ENCODE measurements at places on chromosomes 13 and 19.

GRCh38 chr13:41763782-41764181 lies 197.1 kb downstream of the VWA8 start:
- no peaks in the 10 kb centered on the region for H3K36me3 ChIP-seq
- no peak overlapping the region for H3K4me3 ChIP-seq
- no peak for DNase-seq
- no peaks in the 10 kb centered on the region for H3K27me3 ChIP-seq

GRCh38 chr13:111567637-111568036 lies 247.2 kb downstream of the TEX29 start:
- H3K27me3 ChIP-seq = no peaks in the 10 kb centered on the region
- H3K36me3 ChIP-seq = no peaks in the 10 kb centered on the region
- H3K27ac ChIP-seq = no peak overlapping the region
- DNase-seq = peak; percentile 41
- no peaks in the 10 kb centered on the region for H3K4me1 ChIP-seq
- no peak overlapping the region for H3K4me3 ChIP-seq

DNA sequence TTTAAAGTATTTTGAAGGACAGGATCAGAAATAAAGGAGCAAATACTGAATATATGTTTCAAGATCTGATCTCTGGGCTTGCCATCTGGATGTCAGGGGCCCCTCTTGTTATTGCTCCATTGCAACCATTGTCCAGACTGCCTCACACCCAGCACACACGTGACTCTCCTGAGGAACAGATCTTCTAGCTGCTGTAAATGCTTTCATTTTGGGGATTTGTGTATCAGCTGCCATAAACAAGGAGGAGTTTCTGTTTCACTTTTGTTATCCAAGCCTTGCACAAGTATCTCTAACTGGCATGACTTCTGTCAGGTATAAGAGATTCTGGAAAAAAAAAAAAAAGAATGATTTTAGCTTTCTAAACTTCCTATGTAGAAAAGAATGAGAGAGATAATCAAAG lies 1624.1 kb upstream of the PRR20A start:
- no peak overlapping the region for H3K4me3 ChIP-seq
- no peaks in the 10 kb centered on the region for H3K27me3 ChIP-seq
- no peak for DNase-seq

GRCh38 chr19:35205733-35206323 lies 22.7 kb downstream of the FAM187B start:
- no peaks in the 10 kb centered on the region for H3K27me3 ChIP-seq
- H3K36me3 ChIP-seq = no peaks in the 10 kb centered on the region
- H3K27ac ChIP-seq = no peak overlapping the region
- no peak overlapping the region for H3K4me3 ChIP-seq
- no peak for DNase-seq

- H3K27me3 ChIP-seq = no peaks in the 10 kb centered on the region
- H3K27ac ChIP-seq = no peak overlapping the region
- H3K4me3 ChIP-seq = no peak overlapping the region
Measured at GRCh38 chr13:76720821-76721220, 165.4 kb downstream of the KCTD12 start.

DNA sequence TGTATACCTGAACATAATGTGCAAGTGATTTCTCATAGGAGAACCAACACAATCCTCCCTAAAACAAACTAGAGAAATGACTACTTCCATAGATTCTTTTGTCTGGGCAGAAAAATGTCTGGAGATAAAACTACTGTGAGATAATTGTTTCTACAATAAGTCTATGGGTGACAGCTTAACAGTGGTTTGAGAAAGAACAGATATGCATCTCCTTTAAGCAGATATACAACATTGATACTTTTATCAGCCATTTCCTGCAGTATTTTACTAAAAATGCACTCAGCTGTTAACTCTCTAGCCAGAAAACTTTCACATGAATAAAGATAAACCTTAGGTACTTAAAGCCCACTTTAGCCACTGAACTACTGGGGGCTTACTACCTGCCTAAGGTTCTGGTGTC lies 1132.4 kb downstream of the EFNB2 start:
- H3K27me3 ChIP-seq = no peaks in the 10 kb centered on the region
- H3K4me3 ChIP-seq = no peak overlapping the region
- DNase-seq = no peak
- no peaks in the 10 kb centered on the region for H3K4me1 ChIP-seq
- H3K36me3 ChIP-seq = no peaks in the 10 kb centered on the region

- no peak for DNase-seq
- H3K27ac ChIP-seq = no peak overlapping the region
- H3K4me1 ChIP-seq = no peaks in the 10 kb centered on the region
- H3K36me3 ChIP-seq = peaks cover 11% of the 10 kb centered on the region
- no peaks in the 10 kb centered on the region for H3K27me3 ChIP-seq
Measured at GRCh38 chr13:110154410-110154933, 152.5 kb downstream of the COL4A1 start.

DNA sequence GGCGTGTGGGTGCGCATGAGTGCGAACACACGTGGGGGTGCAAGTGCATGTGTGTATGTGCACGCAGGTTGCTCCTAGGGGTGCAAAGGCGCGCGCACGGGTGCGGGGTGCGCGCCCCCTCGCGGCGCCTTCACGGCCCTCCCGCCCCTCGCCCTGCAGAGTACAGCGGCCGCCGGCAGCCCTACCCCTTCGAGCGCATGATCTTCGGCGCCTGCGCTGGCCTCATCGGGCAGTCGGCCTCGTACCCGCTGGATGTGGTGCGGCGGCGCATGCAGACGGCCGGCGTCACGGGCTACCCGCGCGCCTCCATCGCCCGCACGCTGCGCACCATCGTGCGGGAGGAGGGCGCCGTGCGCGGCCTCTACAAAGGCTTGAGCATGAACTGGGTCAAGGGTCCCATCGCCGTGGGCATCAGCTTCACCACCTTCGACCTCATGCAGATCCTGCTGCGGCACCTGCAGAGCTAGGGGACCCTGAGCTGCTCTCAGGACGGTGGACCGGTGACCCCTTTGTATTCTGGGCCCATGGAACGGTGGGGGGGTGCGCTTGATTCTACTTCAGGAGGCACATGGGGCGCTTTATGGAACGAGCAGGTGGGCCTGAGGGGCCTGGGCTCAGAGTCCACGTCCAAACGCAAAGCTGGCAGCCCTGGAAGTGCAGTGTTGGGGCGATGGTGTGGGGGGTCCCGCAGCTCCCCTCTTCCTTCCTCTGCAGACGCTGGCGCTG lies 27.7 kb downstream of the TMEM161A start:
- H3K36me3 ChIP-seq = no peaks in the 10 kb centered on the region
- H3K27ac ChIP-seq = no peak overlapping the region
- no peaks in the 10 kb centered on the region for H3K4me1 ChIP-seq
- no peaks in the 10 kb centered on the region for H3K27me3 ChIP-seq
- H3K4me3 ChIP-seq = no peak overlapping the region

DNA sequence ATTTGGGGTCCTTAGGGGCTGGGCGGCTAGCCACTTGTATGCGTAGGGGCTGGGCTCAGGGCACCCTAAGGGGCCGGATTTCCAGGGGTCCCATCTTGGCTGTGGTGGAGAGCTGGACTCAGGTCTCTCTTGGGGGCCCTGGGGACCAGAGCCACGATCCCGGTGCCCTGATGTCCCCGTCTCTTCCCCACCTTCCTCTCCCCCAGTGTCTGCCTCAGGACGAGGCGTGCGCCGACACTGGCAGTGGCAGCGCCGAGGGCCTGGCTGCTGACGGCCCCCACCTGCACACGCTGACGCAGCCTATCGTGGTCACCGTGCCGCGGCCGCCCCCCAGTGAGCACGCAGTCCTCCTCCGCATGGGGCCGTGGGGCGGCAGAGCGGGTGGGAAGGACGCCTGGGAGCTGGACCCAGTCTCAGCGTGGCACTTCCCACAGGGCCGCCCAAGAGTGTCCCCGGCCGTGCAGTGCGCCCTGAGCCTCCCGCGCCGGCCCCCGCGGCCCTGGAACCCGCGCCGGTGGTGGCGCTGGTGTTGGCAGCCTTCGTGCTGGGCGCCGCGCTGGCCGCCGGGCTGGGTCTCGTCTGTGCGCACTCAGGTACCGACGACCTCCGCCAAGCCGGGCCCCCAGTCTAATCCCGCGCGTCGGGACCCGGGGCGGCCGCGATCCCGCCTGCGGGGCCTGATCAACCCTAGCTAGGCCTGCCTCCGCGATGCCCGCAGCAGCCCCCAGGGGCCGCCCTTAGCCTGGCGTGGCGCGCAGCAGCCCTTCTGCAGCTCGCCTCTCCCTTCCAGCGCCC lies 2.7 kb upstream of the SNAPC2 start:
- no peaks in the 10 kb centered on the region for H3K27me3 ChIP-seq
- H3K4me3 ChIP-seq = no peak overlapping the region
- peak; percentile 66 for DNase-seq

GRCh38 chr19:56692206-56692895 lies 20.8 kb upstream of the ZNF835 start:
- no peaks in the 10 kb centered on the region for H3K4me1 ChIP-seq
- no peaks in the 10 kb centered on the region for H3K36me3 ChIP-seq
- H3K27ac ChIP-seq = no peak overlapping the region
- no peaks in the 10 kb centered on the region for H3K27me3 ChIP-seq
- no peak overlapping the region for H3K4me3 ChIP-seq

GRCh38 chr13:44174769-44175425 lies 198.7 kb upstream of the SERP2 start:
- no peaks in the 10 kb centered on the region for H3K27me3 ChIP-seq
- H3K4me3 ChIP-seq = no peak overlapping the region
- no peak for DNase-seq

DNA sequence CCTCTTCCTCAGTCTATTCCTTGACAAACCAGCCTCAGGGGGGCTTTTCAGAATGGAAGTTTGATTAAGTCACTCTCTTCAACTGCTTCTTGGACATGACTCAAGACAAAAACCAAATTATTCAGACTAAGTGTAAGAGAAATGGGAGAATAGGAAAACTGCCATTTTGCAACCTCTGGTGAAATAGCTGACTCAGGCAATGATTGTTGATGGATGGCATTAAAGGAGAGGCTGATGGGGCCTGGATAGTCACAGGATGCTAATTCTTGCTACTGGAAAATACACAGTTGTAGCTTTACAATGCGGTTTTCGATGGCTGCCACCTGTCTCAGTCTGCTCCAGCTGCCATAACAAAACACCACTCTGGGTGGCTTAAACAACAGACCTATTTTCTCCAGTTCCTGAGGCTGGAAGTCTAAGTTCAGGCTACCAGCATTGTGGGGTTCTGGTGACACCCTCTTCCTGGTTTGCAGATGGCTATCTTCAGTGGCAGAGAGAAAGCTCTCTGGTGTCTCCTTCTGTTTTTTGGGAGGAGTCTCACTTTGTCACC lies 6.1 kb downstream of the NOSIP start:
- H3K27ac ChIP-seq = no peak overlapping the region
- no peaks in the 10 kb centered on the region for H3K4me1 ChIP-seq
- no peaks in the 10 kb centered on the region for H3K36me3 ChIP-seq
- H3K4me3 ChIP-seq = no peak overlapping the region
- no peaks in the 10 kb centered on the region for H3K27me3 ChIP-seq
- no peak for DNase-seq

DNA sequence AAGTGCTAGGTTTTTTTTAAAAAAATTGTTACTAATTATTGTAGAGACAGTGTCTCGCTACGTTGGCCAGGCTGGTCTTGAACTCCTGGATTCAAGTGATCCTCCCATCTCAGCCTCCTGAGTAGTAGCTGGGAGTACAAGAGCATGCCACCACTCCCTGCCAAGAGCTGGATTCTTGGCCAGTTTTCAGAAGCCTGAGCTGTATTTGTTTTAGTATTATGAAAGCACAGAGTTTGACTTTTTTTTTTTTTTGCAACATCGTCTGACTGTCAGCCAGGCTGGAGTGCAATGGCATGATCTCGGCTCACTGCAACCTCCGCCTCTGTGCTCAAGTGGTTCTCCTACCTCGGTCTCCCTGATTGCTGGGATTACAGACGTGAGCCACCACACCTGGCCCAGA lies 7.0 kb downstream of the ARMC6 start:
- no peaks in the 10 kb centered on the region for H3K27me3 ChIP-seq
- DNase-seq = peak; percentile 81
- H3K4me3 ChIP-seq = no peak overlapping the region
- no peak overlapping the region for H3K27ac ChIP-seq
- H3K4me1 ChIP-seq = no peaks in the 10 kb centered on the region

- H3K4me3 ChIP-seq = no peak overlapping the region
- no peak for DNase-seq
- no peak overlapping the region for H3K27ac ChIP-seq
- H3K36me3 ChIP-seq = no peaks in the 10 kb centered on the region
- H3K4me1 ChIP-seq = no peaks in the 10 kb centered on the region
Measured at GRCh38 chr13:56697011-56697410, 443.7 kb upstream of the PRR20A start.

GRCh38 chr19:18951721-18952281 lies 10.8 kb upstream of the HOMER3 start:
- H3K27me3 ChIP-seq = no peaks in the 10 kb centered on the region
- H3K4me1 ChIP-seq = no peaks in the 10 kb centered on the region
- no peak overlapping the region for H3K27ac ChIP-seq
- DNase-seq = no peak
- no peak overlapping the region for H3K4me3 ChIP-seq

- no peaks in the 10 kb centered on the region for H3K4me1 ChIP-seq
- H3K27me3 ChIP-seq = no peaks in the 10 kb centered on the region
- DNase-seq = no peak
- H3K4me3 ChIP-seq = no peak overlapping the region
- H3K36me3 ChIP-seq = no peaks in the 10 kb centered on the region
Measured at GRCh38 chr13:95185851-95186250, 115.4 kb downstream of the ABCC4 start.

DNA sequence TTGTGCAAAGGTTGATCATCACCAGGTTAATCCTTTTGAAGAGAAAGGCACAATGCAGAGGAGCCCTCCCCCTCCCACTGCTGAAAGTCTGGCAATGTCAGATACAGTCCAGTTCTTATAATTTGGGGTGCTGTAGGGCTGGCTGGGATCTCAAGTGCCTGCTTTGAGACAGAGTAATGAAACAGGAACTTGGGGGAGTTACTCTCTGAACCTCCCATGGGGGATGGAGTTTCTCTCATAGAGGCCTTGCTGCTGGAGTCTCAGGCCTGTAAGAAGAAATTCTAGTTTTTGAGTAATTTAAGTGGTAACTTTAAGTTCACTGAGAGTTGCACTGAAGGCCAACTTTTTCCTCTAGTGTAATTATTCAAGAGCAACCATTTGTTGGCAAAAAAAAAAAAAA lies 410.5 kb downstream of the KCNRG start:
- no peaks in the 10 kb centered on the region for H3K27me3 ChIP-seq
- H3K4me3 ChIP-seq = no peak overlapping the region
- DNase-seq = no peak
- no peaks in the 10 kb centered on the region for H3K4me1 ChIP-seq
- H3K27ac ChIP-seq = no peak overlapping the region

DNA sequence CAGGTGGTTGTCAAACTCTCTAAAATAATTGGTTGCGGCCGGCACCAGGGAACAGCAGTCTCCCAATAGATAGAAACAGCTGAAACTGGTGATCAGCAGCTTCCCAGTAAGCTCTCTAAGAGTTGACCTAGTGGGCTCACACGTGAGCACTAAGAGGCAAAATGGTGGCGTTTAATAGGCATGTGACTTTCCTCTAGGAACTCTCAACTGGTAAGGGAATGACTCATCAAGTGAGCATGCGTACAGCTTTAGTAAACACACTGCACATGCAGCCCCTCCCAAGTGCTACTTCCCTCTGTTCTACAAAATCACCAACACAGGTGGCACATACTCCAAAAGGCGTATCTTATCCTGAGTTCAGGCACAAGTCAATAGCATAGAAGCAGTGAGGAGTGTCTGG lies 41.7 kb downstream of the TNFSF11 start:
- no peak for DNase-seq
- H3K4me3 ChIP-seq = no peak overlapping the region
- H3K36me3 ChIP-seq = no peaks in the 10 kb centered on the region
- no peak overlapping the region for H3K27ac ChIP-seq
- H3K27me3 ChIP-seq = no peaks in the 10 kb centered on the region
- H3K4me1 ChIP-seq = no peaks in the 10 kb centered on the region
